ENCODE measurements at places on chromosomes 12 and 14.

DNA sequence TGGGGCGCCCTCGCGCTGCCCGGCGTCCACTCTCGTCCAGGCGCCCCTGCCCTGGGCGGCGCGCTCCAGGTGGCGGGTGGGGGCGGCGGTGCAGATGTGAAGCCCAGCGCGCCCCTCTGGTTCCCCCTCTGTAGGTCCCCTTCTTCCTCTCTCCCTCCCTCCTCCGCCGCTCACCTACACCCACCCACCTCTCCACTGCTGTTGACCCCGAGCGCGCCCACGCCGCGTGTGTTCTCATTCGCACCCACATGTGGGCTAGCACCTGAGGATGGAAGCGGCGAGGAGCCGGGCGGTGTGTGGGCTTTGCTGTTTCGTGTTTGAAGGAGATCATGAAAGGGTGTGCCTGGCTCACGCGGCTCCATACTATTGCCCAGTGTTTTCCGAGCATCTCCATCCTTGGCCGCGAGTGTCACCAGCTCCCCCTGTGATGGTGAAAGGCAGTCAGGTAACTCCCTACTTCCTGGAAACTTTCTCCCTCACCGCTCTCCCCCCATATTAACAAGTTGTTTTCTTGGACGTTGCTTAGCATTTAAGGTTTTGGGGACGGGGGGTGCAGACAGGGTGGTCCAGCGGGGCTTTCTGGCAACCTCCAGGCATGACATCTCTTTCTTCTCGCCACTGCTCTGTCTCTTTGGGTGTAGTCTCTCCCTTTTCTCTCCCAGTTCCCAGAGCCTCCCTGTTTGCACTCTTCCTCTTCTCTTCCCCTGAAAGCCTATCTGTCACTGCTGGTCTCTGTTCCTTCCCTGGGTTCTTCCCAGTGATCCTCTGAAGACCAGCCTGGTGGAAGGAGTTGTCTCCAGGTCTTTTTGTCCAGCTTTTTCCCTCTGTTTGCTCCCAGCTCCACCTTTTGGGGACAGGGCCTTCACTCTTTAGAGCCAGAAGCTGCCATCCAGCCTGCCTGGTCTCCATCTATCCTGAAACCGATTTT lies 1.6 kb downstream of the CACNA1C start:
- DNase-seq = peak; percentile 45

GRCh38 chr14:26730929-26731618 lies 133.2 kb upstream of the NOVA1 start:
- no peak for DNase-seq

GRCh38 chr14:101950516-101951215 lies 13.7 kb upstream of the DYNC1H1 start:
- no peak for DNase-seq

GRCh38 chr12:857611-858010 lies 91.9 kb downstream of the RAD52 start:
- DNase-seq = no peak

- DNase-seq = no peak
Measured at GRCh38 chr14:105629886-105630215, 103.5 kb downstream of the TMEM121 start.
